ENCODE measurements at places on chromosomes 11 and 22.

- DNase-seq, result no peak
Measured at GRCh38 chr11:127804747-127805400, 782.5 kb downstream of the ETS1 start.

GRCh38 chr11:225734-226453 is 10.2 kb downstream of the SIRT3 start:
- no peak for DNase-seq

- no peak for DNase-seq
Measured at GRCh38 chr11:31877083-31877482, 66.0 kb upstream of the PAX6 start.

GRCh38 chr22:24515027-24515338 is 19.9 kb downstream of the UPB1 start:
- no peak for DNase-seq

DNA sequence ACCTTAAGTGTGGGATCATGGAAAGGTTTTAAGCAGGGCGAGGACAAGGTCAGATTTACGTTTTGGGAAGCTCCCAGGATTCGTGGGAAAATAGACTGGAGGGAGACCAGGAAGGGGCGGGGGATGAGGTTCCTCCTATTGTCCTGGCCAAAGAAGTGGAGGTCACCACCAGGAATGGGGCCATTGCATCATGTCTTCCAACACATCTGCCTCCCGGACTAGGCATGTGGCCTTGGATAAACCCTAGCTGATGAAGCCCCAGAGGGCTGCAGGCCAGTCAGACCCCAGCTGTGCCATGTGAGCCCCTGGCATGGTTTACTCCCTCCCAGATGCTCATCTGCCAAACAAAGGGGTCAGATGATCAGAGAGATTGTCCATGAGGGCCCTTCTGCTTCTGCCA is 11.5 kb upstream of the YWHAH start:
- DNase-seq, result no peak

GRCh38 chr11:73367482-73368024 is 8.6 kb upstream of the RELT start:
- no peak for DNase-seq

- DNase-seq, result no peak
Measured at GRCh38 chr11:133929401-133930052, 27.2 kb downstream of the IGSF9B start.

DNA sequence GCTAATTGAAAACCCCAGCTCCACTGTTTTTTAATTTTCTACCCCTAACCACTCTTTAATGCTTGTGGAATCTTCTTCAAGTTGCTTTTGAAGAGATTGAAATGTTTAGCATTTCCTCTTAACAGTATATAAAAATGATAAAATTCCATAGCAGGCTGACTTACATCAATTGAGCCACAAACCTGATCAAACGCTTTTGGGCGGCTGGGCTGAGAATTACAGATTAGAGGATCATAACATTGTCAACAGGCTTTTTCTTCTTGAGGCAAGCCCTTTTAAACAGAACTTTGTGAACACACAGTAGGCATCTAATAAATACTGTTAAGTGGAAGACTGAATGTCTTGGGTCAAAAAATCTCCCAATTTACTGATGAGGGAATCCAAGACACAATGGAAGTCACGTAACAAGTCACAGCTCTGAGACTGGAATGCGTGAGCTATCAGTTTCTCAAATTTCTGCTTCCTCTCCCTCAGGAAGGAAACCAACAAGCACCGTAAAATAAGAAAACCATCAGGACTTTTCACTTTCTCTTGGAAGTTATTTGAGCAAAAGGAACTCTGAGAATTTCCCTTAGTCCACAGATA is 50.0 kb upstream of the CCDC89 start:
- no peak for DNase-seq

- peak; percentile 76 for DNase-seq
Measured at GRCh38 chr22:41697126-41697775, 2.1 kb upstream of the MEI1 start.

DNA sequence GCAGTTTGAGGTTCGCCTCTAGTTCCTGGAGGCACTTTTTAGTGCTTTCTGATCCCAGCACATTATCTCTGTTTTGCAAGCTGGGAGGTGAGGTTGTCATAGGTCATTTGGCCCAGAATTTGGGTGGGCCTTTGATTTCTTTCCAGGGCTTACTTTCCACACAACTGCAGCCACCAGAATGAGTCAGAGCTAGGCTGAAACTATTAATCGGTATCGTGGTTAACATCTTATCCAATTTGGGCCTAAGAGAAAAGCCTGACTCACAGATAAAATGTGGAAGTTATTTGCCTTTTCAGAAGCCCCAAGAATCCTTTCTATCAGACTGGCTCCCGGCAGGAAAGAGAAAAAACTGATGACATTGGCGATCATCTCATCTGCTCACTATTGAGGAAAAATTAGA is 166.4 kb downstream of the KIRREL3 start:
- no peak for DNase-seq

- DNase-seq, result no peak
Measured at GRCh38 chr11:121444526-121444925, 7.6 kb upstream of the SORL1 start.

- no peak for DNase-seq
Measured at GRCh38 chr22:49838771-49839717, 11.4 kb upstream of the BRD1 start.

GRCh38 chr11:60098508-60098907 is 10.0 kb downstream of the MS4A2 start:
- no peak for DNase-seq
